Activated CD4-positive, CD25-positive, alpha-beta regulatory T cell treated with anti-CD3 and anti-CD28 coated beads, Interleukin-2, amount 50 U/mL, for 72 hours (primary cell): ENCODE measurements at places on chromosomes 12 and 14.
A peak's percentile ranks its signal among the peaks of the same experiment; 100 is the strongest.

GRCh38 chr12:119710374-119710964 is 42.5 kb downstream of the PRKAB1 start:
- DNase-seq: no peak

GRCh38 chr14:100898935-100899883 is 4.3 kb downstream of the RTL1 start:
- DNase-seq: no peak

- no peak for DNase-seq
Observed at GRCh38 chr12:107302649-107303341, 209.4 kb upstream of the CRY1 start.

GRCh38 chr12:115964626-115965025 is 312.9 kb downstream of the MED13L start:
- no peak for DNase-seq

GRCh38 chr14:69320581-69321365 is 60.8 kb downstream of the GALNT16 start:
- DNase-seq: no peak

GRCh38 chr14:88838015-88838414 is 13.6 kb downstream of the TTC8 start:
- no peak for DNase-seq

DNA sequence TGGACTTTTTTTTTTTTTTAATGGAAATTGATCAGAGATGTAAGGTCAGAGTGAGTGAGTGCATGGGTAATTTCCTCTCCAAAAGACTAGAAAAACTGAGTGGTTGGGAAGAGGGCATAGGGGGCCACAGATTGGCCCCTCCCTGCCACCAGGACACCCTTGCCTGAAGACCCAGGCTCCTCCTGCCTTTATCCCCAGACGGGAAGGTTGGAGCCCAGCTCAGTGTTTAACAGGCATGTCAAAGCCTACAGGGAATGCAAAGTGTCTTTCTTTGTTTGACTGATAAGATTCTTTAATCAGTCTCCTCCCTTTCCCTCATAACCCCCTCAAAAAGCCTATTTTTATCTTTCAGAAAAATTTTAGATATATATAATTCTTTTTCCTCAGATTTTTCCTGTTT is 50.3 kb downstream of the IRAK3 start:
- DNase-seq: no peak

DNA sequence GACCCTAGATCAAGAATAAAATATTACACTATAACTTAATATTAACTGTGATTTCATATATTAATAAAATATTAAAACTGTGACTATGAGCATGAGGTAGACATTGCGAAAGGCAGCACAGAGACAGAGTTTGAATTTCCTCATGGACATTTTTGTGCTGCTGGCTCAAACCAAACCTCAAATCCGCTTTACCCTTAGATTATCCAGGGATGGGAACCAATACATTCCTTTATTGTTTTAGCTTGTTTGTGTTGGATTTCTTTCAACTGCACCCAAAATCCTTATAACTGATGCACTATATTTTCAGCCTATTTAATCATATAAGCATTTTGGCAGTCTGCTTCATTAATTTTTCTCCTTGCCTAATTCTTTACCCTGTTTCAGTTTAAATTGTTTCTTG is 436.7 kb downstream of the ATP23 start:
- no peak for DNase-seq

DNA sequence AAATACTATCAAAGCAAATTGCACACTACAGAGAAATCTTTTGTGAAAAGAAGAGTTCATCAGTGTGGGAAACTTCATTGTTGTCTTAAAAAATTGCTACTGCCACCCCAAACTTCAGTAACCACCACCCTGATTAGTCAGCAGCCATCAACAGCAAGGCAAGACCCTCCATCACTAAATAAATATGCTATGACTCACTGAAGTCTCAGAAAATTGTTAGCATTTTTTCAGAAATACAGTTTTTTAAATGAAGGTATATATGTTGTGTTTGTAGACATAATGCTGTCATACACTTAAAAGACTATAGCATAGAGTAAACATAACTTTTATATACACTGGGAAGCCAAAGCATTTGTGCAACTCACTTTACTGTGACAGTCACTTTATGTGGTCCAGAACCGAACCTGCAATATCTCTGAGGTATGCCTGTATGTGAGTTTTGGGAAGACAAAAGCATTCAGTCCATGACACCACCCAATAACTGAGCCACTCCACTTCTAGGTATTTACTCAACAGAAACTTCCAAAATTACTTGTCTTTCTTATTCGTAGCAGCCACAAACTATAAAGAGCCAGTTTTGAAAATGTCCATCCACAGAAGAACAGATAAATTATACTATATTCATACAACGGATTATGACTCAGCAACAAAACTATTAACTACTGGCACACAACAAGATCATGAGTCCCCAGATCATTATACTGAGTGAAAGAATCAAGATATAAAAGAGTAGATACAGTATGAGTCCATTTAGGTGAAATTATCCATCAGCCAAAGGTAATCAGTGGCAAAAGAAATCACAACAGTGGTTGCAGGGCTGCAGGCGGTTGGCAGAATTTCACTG is 649.6 kb downstream of the BCL11B start:
- DNase-seq: no peak

- no peak for DNase-seq
Observed at GRCh38 chr12:29278673-29279420, 102.1 kb downstream of the ERGIC2 start.

DNA sequence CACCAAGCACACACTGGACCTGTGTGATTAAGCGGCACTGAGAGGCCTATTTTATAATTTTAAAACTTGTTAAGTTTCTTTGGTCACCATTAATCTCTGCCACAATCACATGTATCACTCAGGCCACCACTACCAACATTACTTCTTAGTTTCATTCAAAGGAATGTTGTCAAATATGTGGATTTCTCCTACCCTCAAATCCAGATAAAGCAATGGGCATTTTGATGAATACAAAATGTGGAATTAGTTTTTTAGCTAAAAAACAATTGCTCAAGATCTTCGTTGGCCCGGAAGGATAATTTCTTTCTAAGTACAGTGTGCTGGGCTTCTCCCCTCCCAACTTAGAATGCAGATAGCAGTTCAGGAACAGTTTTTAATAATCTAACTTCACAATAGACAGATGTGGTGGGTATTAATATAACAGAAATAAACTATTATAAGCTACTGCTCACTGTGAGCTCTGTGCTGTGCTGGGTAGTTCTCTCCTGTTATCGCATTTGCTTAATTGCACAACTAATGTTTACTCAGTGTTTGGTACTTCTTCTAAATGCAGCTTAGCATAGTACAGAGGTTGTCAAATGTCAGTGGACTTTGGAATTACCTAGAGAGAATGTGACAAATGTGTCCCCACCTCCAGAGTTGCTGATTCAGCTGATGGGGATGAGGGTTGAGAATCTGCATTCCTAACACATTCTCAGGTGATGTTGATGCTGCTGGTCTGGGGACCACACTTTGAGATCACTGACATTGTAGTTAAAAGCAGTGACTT is 266.7 kb upstream of the AMIGO2 start:
- no peak for DNase-seq

GRCh38 chr12:117587631-117588287 is 226.3 kb upstream of the NOS1 start:
- peak; percentile 48 for DNase-seq

DNA sequence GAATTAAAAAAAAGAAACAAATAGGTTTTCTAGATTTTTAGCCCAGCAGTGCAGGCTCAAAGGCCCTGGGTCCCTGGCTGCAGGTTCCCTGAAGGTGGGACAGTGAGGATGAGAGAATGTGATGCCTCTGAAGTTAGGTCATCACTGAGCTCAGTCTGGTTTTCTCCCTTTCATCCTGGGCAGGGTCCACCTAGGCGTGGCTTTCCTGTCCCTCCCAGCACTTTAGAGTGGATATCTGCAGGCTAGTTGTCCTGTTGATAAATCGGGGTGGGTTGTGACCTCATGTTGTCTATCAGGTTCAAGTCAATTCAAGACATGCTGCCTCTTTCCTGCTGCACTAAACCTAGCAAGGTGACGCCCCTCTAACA is 60.9 kb downstream of the MAP1LC3B2 start:
- DNase-seq: no peak

- no peak for DNase-seq
Observed at GRCh38 chr12:50099302-50100008, 4.4 kb upstream of the GPD1 start.

DNA sequence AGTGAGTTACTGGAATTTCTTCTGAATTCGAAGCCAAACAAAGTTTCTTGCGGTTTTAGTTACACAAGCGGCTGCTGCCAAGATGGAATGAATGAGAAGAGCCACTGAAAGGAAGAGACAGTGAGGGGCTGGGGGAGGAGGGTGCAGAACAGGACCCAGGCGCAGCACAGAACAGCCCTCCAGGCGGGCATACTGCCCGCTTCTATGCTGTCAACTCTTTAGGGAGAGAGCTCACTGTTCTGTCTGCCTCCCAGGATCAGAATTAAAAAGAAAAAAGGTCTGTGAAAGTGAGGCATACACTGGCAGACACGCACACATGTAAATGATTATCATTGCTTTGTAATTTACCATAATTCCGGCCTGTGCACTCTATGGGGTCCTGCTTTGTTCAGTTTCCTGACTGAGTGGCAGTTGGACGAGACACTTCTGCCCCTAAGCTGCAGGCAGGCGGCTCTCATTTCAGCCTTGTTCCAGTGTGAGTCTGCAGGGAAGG is 231.6 kb downstream of the CACNA1C start:
- no peak for DNase-seq

DNA sequence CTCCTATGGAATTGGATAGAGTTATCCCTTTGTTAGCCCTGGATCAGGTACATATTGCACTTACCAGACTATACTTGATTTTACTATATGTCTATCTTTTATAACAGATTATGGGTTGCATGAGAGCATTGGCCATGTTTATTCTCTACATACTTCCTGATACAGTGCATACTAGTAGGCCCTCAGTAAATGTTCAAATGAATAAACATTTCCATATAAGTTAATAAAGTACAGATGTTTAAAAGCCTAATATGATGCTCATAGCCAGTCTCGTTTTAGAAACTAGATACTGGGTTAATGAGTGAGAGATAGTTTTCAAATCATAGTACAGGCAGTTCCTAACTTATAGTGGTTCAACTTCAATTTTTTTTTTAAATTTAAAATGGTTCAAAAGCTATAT is 39.5 kb upstream of the TOMM20L start:
- DNase-seq: no peak

DNA sequence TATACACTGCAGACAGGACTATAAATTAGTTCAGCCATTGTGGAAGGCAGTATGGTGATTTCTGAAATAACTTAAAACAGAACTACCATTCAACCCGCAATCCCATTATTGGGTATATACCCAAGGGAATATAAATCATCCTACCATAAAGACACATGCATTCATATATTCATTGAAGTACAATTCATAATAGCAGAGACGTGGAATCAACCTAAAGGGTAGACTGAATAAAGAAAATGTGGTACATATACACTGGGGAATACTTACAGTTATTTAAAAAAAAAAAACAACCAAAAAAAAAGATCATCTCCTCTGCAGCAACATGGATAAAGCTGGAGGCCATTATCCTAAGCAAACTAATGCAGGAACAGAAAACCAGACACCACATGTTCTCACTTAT is 473.9 kb downstream of the TRHDE start:
- DNase-seq: no peak
